Breast epithelium (tissue), 4 donors: ENCODE measurements at places on chromosomes 7 and 10.

DNA sequence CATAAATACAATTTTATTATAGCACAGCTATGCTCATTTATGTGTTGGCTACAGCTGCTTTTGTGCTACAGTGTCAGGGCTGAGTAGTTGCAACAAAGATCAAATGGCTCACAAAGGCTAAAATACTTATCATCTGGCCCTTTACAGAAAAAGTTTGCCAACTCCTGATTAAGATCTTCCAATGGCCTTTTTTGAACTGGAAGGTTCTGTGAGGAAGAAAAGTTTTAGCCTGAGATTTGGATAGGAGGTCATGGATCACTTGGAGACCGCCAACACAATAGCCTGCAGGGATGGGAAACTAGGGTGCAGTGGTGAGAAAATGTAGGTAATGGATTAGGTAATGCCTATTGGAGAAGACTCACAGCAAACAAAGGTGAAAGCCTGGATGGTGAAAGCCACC lies 169.8 kb downstream of the NOC3L start:
- no peak for DNase-seq

- DNase-seq = no peak
Observed at GRCh38 chr10:132671228-132672154, 114.5 kb downstream of the NKX6-2 start.

GRCh38 chr7:107999779-108000560 lies 3.0 kb downstream of the LAMB1 start:
- DNase-seq = no peak

GRCh38 chr10:129689671-129690071 lies 222.6 kb downstream of the MGMT start:
- no peak for DNase-seq

GRCh38 chr10:86918022-86918471 lies 39.4 kb downstream of the MMRN2 start:
- DNase-seq = no peak

DNA sequence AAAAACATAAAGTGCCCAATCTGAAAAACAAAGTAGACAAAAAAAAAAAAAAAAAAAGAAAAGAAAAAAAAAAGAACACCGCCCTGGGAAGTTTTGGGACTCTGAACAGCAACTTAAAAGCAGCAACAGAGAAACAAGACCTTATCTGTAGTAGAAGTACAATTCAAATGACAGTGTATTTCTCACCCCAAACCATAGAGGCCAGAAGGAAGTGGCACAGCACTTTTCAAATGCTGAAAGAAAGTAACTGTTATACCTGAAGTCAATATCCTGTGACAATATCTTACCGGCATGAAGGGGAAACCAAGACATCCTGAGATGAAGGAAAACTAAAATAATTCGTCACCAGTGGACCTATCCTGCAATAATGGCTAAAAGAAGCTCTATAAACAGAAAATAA lies 112.1 kb downstream of the DNAJC1 start:
- no peak for DNase-seq

GRCh38 chr10:77415313-77415960 lies 222.2 kb downstream of the KCNMA1 start:
- DNase-seq = peak; percentile 39

- no peak for DNase-seq
Observed at GRCh38 chr10:96281444-96282029, 10.2 kb upstream of the BLNK start.

- DNase-seq = no peak
Observed at GRCh38 chr10:124231168-124232155, 138.1 kb upstream of the CHST15 start.

- no peak for DNase-seq
Observed at GRCh38 chr10:110360857-110361474, 56.2 kb upstream of the SMNDC1 start.

DNA sequence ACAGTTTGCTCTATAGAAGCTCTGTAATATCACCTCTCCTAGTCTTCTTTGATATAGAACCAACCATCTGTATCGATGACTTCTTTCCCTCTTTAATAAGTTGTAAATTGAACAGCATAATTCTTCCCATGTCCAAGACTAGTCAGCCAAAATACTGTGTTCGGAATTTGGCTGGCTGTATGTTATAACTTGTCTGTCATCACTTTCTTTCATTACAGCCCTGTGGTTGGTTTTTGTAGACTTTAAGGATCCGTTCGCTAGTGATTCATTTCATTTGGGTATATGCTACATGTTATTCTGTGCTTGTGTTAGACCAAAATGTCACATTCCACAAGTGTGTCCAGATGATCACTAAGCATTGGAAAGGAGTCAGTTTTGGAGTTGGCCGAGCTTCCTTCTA lies 155.4 kb upstream of the ITGB1 start:
- DNase-seq = no peak

GRCh38 chr7:31192986-31193385 lies 140.9 kb downstream of the ADCYAP1R1 start:
- peak; percentile 66 for DNase-seq

- DNase-seq = no peak
Observed at GRCh38 chr7:69751026-69751425, 152.8 kb downstream of the AUTS2 start.

GRCh38 chr10:28429573-28430216 lies 103.2 kb upstream of the WAC start:
- DNase-seq = no peak

DNA sequence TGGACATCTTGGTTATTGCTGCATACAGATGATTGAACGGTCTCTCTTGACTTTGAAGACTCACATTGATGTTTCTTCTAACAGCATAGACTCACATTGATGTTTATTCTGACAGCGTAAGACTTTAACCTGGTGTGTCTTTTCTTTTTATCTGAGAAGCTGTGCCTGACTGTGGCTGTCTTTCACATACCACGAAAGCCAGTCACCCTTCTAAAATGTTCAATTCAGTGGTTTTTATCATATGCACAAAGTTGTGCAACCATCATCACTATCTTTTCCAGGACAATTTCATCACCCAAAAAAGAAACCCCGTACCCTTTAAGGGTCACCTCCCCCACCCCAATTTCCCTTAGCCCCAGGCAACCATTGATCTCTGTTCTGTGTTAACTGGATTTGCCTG lies 24.7 kb downstream of the CELF2 start:
- no peak for DNase-seq

GRCh38 chr10:15960277-15960676 lies 100.0 kb upstream of the MINDY3 start:
- no peak for DNase-seq

GRCh38 chr10:48554656-48555055 lies 50.2 kb downstream of the ARHGAP22 start:
- no peak for DNase-seq

DNA sequence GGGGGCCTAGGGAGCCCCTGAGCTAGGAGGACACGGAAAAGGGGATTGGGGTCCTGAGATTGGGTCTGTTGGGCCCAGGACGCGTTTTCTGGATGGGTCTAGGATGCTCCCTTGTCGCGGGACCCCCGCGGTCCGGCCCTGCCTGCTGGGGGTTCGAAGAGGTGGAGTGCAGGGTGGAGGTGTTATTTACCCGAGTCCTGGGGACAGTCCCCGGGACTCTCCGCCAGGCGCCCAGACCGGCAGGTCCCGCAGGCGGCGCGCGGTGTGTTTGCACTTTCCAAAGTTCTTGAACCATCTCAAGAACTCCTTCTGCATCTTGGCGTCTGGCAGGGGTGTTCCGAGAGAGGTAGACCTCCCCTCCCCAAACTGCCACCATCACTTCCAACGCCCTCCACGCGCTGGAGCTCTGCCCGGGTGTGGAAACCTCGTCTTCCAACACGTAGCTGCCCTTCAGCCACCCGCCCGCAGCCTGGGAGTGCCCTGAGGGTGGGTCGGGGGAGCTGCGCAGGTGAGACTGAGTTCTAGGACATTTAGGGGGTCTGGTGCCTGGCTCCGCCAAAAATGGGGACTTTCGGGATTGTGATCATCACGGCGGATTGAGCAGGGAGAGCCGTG lies 569 bp downstream of the CAV1 start:
- DNase-seq = peak; percentile 51

DNA sequence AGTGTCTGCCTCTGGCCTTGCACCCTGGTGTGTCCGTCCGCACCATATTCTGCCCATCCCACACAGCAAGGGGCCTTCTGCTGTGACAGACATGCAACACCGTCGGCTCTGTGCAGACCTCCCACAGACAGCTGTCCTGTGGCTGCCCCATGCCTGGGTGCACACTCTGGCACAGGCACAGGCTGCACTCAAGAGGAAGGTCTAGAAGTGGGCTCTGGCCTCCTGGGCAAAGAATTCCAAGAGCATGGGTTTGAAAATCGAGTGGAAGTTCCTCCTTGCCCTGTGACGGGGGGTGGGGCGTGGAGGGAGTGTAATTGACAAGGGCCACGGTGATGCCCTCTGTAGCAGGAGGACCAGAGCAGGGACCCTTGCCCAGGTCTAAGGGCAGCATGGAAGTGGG lies 4.3 kb upstream of the LOXL4 start:
- DNase-seq = no peak

- DNase-seq = no peak
Observed at GRCh38 chr10:26681076-26681475, 16.4 kb upstream of the PDSS1 start.

- DNase-seq = no peak
Observed at GRCh38 chr7:144784943-144785342, 50.9 kb downstream of the TPK1 start.

DNA sequence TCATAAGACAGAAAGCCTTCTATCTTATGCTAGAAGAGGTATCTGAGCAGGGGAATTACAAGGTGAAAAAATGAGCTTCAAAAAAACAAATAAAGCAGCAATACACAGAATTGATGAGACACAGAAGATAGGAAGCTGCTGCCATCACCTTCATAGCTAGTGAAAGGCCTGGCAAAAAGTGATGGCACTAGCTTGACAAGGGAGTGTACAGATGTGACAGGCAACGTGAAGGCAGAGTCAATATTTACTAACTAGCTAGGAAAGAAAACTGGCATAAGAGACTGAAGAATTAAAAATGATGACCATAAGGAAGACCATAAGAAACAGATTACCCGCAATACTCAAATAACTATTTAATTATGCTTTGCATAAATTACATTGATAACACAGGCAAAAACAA lies 9.4 kb downstream of the GPR22 start:
- DNase-seq = no peak

GRCh38 chr10:3167611-3168330 lies 4.8 kb downstream of the PITRM1 start:
- DNase-seq = no peak

GRCh38 chr7:94294471-94295131 lies 100.1 kb upstream of the COL1A2 start:
- DNase-seq = no peak

- DNase-seq = no peak
Observed at GRCh38 chr10:61821153-61821552, 80.3 kb upstream of the ARID5B start.
